ENCODE measurements at places on chromosomes 6 and 20.

GRCh38 chr20:57620274-57620990, at the start of gene ZBP1:
Gene ZBP1, minus strand, starts transcription at chr20:57620426. Its CDS starts 131 bp downstream, at chr20:57620295.
- DNase-seq: no peak

DNA sequence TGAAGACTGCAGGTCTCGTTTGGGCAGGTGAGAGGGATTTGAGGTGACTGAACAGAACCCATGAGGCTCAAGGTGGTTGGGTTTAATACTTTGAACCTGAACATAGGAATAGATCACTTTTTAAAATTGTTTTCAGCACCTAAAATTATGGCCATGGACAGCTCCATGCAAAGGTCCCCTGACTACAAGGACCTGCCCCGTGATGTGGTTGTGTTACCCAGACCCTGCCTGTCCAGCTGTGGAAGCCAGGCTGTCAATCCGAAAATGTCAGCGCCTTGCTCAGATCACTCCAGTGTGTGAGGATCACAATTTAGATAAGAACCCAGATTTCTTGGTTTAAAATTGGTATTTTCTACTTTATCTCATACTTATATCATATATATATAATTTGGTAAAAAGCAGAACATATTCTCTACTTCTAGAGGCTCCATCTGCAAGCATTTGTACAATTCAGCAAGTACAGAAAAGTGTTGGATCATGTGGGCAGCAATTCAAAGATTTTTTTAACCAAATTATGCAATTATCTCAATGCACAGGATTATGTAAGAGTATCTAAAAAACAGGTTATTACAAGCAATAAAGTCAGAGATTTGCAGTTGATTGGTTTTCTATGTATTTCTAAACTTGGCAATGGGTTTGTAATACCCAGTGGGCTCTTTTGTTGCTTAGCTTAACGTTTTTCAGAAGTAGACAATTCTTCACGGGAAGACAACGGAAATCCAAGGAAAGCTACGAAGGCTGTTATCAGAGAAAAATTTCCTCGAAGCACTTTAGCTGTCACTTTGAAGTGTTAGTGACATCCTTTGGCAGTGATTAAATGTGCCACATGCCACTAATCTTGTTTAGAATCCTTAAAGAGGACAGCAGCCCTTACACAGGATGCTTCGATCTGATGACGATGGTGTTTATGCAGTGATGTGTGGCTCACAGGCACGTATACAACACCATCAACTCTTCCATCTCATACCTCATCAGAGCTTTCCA, 24.1 kb upstream of the RPS6KA2 start:
- DNase-seq: no peak

DNA sequence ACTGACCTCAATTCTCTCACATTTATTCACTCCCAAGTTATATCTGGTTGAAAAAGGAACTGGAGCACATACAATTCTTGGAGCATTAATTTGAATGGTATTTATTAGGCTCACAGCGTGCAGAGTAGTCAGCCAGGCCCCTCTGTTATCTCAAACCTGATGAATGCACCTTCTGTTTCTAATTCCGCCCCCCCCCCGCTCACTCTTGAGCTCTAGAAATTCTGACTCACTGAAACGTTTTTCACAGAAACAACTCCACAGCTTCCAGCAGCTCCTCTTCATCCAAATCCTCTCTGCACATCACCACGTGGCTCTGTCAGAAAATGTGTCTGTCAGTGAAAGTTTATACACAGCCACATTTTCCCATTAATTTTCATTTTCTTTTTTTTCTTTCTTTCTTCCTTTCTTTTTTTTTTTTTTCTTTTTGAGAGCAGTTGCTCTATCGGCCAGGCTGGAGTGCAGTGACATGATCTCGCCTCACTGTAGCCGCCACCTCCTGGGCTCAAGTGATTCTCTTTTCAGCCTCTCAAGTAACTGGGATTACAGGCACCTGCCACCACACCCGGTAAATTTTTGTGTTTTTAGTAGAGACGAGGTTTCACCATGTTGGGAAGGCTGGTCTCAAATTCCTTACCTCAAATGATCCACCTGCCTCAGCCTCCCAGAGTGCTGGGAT, 109.4 kb downstream of the TBXT start:
- no peak for DNase-seq

GRCh38 chr20:37562695-37563480, 35.2 kb upstream of the BLCAP start:
- DNase-seq: no peak

DNA sequence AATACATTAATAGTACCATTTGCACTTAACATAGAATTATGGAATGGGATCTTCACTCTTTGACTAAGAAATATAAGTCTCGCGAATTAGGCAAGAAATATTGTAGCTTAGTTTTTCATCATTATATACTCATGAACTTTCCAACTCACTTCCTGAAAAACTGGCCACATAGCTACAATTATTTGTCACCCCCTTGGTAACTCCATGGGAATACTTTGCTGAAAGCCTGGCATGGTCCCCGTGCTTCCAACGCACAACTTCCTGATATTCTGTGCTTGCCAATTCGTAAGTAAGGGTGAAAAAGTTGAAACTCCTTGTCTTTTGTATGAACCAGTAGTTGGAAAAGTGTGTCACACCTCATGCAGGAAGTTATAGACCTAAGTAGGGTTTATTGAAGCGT, 23.7 kb upstream of the HLA-DQA1 start:
- no peak for DNase-seq

- DNase-seq: no peak
Observed at GRCh38 chr6:107578642-107579341, 88.9 kb downstream of the SOBP start.

DNA sequence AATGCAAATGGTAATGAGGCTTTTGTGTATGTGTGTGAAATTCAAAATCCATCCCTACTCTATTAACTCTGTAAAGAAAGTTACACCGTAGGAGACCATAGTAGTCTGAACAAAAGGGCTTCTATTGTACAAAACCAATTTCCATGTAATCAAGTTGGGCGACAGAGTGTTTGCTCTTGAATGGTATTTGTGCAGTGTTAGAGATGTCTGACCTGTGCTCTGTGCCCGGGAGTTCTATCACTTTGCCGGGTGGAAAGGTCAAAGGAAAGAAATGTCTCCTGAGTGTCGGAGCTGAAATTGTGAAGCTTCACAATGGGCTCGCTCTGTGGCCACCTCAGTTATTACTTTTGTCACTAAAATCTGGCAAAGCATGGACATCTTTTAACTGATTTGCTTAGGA, 312.0 kb downstream of the SAMD5 start:
- DNase-seq: no peak

GRCh38 chr6:146472918-146473317, 70.7 kb upstream of the RAB32 start:
- no peak for DNase-seq

GRCh38 chr6:118859517-118860064, 34.4 kb upstream of the ASF1A start:
- no peak for DNase-seq

DNA sequence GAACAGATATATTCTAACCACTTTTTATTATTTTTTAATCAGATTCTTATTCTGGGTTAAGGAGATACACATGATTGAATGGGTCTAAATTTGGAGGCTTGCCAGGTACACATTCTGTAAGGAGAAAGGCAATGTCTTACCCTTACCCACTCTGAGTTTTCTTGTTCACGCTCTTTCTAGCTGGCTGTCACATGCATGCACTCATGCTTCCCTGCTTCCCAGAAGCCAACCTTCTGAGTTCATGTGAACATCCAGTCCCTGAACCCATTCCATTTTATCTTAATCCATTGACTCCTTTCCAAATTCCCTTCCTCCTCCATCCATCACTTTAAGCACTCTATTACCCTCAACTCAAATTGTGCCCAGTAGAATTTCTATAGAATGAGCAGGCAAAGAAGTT, 17.5 kb upstream of the MOCS1 start:
- DNase-seq: no peak

DNA sequence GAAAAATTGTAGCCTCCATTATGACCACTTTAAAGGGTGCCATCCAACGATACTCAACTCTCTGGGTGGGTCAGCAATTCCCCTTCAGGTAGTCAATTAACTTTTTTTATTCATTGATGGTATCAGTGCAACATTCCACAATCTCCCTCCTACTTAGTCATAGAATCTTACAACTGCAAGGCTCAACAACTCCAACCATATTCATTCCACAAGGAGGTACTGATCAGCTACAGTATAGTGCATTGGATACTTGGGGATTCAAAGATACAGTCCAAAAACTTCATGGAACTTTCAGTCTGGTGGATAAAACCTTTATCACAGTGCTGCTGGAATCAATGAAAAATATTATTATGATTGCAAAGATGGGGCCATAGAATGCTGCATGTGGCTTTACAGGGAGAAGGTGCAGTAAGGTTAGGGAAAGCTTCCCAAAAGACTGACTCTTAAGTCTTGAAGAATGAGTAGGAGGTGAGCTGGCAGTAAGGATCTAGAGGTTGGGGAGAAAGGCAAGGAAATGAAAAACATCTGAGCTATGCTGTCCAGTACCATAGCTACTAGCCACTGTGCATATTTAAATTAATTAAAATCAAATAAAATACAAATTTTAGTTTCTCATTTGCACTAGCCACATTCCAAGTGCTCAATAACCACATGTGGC, 314.7 kb upstream of the PRDM1 start:
- no peak for DNase-seq

- no peak for DNase-seq
Observed at GRCh38 chr6:144617708-144618107, 332.6 kb downstream of the UTRN start.

DNA sequence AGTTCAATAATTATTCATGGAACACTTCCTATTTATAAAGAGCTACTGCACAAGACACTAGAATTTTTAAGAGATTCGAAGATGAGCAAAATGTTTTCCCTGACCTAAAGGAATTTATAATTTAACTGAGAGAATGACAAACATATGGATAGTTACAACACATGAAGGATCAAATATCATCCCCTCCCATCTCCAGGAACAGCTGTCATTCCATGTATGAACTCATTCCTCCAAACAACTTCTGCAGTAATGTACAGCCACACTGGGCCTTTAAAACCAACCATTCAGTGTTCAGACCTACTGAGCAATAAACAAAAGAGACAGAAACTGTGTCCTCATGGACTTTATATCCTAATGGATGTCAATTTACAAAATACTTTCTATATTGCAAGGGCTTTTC, 87.8 kb downstream of the KIF16B start:
- no peak for DNase-seq

GRCh38 chr6:150177259-150177951, 34.6 kb downstream of the PPP1R14C start:
- DNase-seq: no peak

DNA sequence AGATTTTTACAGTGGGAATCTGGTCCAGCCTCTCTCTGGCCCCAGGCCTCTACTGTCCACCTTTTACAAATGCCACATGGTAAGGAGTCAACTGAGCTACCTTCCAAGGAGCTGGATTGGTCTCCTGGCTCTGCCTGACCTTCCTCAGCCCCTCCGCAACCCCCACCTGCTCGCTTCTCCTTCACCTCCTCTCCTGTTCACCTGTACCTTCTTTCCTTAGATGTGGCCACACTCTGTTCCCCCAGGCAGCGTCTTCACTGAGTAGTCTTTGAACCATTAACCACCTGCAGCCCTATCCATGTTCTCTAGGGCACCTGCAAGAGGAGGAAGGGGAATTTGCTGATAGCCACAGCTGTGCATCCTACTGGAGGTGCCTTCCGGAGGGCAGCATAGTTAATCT, 55.3 kb upstream of the DDR1 start:
- DNase-seq: no peak

DNA sequence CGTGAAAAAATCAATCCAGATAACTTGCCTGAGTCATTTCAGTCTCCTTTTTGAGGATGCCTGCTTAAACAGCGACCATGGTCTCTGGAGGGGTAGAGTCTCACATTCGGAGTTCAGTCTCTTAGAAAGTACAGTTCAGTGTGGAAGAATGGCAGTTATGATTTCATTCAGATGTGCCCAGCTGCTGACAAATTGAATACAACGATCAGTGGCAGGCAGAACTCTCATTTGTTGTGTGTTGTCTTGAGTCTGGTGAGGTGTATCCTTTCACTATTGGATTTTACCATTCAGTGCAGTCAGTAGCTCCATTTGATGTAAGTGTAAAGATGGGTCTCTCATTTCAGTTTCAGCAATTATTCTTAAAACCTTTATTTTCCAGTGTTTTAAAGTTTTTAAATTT, 639 bp upstream of the TULP4 start:
- DNase-seq: no peak

- no peak for DNase-seq
Observed at GRCh38 chr6:18177286-18177965, 22.2 kb downstream of the KDM1B start.

GRCh38 chr6:42239333-42239732, 21.7 kb upstream of the MRPS10 start:
- no peak for DNase-seq

DNA sequence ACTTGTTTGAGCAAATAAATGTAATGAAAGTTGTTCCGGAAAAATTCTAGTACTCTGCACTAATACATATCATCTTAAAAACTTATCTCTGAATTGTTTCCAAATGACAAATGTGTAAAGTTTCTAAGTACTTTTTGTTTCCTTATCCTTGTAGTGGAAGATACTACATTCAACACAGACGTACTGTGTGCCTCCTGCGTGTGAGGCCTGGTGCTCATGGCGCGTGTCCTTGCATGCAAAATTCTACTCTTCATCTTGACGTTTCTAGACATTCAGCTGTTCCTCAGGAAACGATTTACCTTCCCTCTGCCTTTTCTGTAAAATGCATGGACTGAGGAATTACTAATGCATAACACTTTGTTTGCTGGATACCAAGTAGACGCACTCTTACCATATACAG, 11.5 kb downstream of the DLL1 start:
- no peak for DNase-seq

DNA sequence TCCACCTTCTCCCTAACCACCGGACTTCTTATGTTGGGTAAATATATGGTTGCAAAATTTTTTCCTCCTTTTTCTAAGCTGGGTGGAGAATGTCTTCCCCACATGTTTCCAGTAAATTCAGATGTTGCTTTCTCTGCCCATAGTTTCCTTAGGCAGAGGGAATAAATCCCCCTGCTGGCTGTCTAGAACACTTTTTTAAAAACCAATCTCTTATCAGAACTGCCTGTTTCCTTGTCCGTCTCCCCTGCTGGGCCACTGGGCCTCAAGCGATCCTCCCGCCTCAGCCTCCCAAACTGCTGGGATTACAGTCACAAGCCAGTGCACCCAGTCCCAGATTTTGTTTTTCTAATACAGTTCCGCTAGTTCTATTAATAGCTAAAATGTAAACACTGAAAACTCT, 9.9 kb upstream of the WFDC2 start:
- DNase-seq: no peak

DNA sequence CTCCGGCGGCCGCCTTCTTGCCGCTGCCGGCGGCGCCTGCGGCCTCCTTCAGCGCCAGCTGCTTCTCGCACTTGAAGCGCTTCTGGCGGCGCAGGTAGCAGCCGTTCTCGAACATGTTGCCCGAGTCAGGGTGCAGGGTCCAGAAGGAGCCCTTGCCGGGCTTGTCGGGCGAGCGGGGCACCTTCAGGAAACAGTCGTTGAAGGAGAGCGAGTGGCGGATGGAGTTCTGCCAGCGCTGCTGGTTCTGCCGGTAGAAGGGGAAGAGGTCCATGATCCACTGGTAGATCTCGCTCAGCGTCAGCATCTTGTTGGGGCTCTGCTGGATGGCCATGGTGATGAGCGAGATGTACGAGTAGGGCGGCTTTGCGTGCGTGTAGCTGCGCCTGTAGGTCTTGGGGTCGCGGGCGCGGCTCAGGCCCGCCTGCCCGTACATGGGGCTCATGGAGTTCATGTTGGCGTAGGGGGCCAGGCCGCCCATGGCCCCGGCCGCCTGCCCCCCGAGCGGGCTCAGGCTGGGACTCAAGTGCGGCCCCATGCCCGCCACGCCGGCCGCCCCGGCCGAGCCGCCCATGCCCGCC, 1.9 kb downstream of the FOXA2 start:
- DNase-seq: no peak

- no peak for DNase-seq
Observed at GRCh38 chr6:7833751-7834070, 76.9 kb downstream of the TXNDC5 start.

- DNase-seq: no peak
Observed at GRCh38 chr20:45945678-45946148, 11.2 kb downstream of the PCIF1 start.
